Brain pericyte (primary cell): ENCODE measurements at places on chromosomes 7 and 10.

DNA sequence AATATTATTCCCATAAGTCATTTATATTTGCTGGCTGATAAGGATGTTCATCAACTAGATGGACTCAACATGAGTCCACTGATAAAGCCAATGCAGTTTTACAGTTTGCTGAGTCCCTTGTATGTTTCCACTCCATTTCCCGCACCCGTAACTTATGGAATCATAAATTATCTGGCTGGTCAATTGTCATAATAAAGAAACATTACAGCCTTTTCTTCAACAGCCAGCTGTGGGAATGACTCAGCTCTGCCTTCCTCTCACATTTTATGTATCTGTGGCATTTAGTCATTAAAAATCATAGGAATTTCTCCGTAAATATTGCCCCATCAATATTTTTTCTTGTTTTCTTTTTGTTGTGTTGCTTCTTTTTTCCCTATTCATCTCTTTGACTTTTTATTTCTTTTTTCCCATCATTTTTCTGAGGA is 22.3 kb upstream of the TMEM26 start:
- DNase-seq: no peak

DNA sequence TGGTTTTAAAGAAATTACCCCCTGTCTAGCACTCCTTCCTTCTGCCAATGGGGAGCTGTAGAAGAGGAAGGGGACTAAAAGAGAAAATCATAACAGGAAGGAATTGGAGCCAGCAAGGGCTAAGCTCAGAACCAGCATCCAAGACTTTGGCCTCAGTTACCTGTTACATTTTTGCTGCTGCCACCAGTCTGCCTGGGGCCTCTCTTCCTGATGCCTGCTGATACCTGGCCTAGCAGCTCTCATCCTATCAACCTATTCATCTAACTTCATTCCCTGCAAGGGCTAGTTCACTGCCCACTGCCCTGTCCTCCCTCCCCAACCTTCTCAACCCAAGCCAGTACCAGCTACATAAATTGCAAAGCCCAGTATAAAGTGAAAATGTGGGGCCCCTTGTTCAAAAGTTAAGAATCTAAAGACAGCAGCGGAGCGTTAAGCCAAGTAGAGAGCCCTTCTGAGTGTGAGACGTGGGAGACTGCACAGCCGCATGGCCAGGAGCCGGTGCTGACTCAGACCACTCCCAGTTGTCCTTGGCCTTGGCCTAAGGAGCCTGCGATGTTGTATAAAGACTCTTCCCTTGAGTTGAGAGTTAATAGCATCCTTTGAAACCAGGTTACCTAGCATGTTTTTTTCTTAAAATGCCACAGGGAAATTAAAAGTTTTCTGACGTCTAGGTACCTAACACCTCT is 13.2 kb upstream of the AOC1 start:
- no peak for DNase-seq

DNA sequence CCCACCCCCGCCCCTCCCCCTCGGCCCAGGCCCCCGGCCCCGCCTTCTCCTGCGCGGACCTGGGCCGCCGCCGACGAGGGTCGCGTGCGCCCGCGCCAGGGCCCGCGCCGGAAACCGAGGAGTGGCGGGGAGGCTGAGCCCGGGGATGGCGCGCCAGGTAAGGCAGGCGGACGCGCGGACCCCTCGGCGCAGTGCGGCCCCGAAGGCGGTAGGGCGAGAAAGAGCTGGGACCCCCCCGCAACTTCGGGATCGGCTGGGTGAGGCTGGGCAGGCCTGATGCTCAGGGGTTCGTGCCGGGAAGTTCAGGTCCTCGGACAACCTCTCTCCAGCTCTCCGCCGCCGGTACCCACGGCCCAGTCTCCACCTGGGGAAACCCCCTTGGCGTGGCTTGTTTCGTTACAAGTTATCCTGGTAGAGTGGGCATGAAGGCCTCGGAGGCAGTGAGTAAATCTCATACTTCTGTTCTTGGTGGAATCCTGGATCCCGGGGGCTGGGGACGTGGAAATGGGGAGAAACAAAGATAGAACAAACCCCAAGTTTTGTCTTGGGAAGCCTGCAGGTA is 58.4 kb downstream of the ZNF467 start:
- no peak for DNase-seq

DNA sequence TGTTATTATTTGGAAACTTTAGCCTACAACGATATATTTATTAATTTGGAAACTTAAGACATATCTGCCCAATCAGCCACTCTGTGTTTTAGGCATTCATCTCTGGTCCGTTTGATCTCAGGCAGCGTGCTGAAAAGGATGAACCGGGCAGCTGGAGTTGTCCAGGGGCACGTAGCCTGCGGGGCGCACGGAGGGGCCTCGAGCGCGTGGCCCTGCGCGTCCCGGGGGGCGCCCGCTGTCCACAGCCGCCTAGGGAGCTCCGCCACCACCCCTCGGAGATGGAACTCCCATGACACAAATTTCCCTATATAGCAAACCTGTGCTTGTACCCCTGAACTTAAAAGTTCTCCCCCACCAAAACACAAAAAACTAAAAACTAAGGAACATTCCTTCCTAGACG is 24.3 kb upstream of the MKI67 start:
- no peak for DNase-seq

GRCh38 chr7:18835001-18835690 is 282.3 kb downstream of the TWIST1 start:
- DNase-seq: no peak

- no peak for DNase-seq
These were observed 880.2 kb upstream of the AUTS2 start for GRCh38 chr7:68718097-68718551.

DNA sequence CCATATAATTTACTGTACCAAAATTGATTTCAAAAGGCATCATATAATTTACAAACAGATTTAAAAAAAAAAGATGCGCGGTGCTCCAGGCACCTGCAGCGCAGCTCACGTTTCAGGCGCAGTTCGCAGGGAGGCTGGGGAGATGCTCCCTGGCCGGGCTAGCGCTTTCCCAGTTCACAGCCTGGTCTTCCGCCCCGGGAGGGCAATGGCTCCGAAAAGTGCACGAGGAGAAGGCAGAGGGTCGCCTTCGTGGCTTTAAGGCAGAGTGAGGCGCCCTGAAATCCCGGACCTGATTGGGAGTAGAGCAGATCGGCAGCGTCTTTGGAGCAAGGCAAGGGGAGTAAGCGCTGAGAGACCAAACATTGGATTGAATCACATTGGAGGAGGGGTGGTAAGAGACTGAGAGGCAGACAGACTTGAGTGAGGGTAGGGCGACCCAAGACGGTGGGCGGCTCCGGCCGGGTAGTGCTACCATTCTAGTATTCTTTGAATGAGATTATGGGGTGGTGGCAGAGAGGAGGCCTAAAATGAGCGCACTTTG is 1.5 kb downstream of the NEUROG3 start:
- DNase-seq: no peak

- DNase-seq: no peak
These were observed 383.1 kb downstream of the LRRTM3 start for GRCh38 chr10:67308912-67309311.

DNA sequence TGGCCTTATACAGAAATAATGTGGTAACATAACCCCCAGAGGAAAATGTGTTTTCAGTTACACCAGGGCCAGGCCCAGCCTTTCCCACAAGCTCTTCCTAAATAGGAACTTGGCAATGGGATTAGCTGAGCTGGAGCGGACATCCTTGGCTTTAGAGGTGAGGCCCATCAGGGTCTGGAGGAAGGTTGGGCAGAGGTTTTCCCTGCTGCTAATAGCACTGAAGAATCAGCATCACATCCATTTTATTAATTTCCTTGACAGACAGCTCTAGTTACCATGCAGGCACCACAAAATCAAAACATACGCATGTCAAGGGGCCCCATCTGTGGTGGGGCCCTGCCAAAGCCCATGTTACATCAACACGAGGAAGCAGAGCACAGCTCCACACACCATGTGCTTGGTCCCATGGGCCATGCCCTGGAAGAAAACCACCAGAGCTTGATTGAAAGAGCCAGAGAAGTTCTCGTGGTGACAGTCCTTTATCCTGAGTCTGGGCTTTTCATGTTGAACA is 566.6 kb downstream of the KCNMA1 start:
- DNase-seq: no peak

GRCh38 chr10:70280099-70280498 is 3.7 kb downstream of the NPFFR1 start:
- DNase-seq: no peak
